AG04450 (cell line): ENCODE measurements at places on chromosomes 5 and 9.

DNA sequence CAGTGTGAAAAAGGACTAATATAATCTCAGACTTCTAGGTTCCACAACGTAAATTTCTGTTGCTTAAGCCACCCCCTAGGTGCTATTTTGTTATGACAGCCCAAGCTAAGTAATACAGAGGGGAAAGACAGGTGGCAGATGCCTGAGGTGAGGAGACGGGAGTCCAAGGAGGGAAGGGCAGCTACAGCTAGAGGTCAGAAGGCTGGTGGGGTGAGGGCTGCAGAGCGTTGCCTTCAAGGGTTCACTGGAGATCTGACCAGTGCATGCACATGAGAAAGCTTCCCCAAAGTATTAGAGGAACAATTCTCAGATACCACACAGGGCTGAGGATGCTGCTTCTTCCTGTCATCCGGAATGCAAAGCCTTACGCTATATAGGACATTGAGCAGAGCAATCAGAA lies 104.7 kb upstream of the IRX4 start:
- DNase-seq = no peak

DNA sequence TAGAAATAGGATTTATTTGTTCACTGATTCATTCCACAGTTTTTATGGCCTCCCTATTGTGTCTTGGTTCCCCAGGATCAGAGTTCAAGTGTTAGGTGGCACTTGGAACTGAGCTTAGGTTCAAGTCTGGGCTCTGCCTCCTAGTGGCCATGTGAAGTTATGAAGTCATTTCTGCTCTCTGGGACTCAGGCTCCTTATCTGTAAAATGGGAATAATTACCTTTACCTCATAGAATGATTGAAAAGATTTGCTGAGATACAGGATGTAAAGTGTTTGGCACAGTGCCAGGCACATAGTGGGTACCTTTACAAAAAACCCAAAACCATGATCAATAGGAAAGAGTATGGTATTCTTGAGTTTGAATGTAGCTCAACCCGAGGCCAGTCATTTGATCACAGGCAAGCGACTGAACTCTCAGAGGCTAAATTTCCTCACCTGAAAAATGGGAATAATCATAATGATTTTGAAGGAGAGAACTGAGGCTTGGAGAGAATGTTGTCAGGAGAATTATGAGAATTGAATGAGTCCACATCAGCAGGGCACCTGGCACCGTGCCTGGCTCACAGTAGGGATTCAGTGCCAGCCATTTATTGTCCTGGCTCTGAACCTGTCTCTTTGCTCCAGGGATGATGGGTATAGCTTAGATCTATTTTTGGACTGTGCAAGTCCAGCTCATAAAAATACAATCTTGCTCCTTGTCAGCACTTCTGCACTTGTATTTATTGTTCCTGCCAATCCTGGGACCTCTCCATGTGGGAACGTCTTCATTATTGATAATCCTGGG lies 10.8 kb downstream of the NSG2 start:
- no peak for DNase-seq

GRCh38 chr5:60458666-60459065 lies 241.3 kb downstream of the DEPDC1B start:
- no peak for DNase-seq

GRCh38 chr5:7850395-7851239 lies at the start of gene CFAP90:
TSS of gene CFAP90 (minus strand) at chr5:7851133. CDS start at chr5:7851021, 112 bp downstream.
- DNase-seq = no peak

- no peak for DNase-seq
These were observed 29.9 kb downstream of the TLR4 start for GRCh38 chr9:117734082-117734481.
